ENCODE measurements at places on chromosomes 2 and 18.

GRCh38 chr18:55458456-55459203 lies 129.4 kb downstream of the TCF4 start:
- no peak for DNase-seq

GRCh38 chr2:121648206-121649148 lies 785 bp downstream of the CLASP1 start:
- peak; percentile 70 for DNase-seq

- no peak for DNase-seq
Observed at GRCh38 chr2:226862623-226863022, 26.8 kb downstream of the RHBDD1 start.

GRCh38 chr2:4336864-4337263 lies 633.5 kb downstream of the DCDC2C start:
- DNase-seq, result no peak

DNA sequence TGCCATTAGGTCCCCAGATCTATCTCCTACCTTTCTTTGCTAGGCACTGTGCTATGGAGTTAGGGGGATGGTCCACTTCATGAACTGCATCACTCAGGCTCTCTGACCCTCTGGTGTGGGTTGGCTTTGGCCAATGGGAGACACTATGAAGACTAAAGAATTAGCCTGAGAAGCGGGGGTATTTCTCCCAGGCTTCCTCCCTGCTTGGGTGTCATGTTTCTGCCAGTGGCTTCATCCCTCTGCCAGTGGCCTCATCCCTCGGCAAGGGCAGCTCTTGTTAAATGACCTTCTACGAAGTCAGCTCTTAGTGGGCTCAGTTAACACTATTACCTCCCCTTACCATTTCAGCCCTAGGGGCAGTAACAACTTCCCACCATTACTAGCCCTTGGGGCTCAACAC lies 41.9 kb upstream of the EPB41L3 start:
- DNase-seq, result no peak

- no peak for DNase-seq
Observed at GRCh38 chr2:5121642-5122041, 570.5 kb upstream of the SOX11 start.

DNA sequence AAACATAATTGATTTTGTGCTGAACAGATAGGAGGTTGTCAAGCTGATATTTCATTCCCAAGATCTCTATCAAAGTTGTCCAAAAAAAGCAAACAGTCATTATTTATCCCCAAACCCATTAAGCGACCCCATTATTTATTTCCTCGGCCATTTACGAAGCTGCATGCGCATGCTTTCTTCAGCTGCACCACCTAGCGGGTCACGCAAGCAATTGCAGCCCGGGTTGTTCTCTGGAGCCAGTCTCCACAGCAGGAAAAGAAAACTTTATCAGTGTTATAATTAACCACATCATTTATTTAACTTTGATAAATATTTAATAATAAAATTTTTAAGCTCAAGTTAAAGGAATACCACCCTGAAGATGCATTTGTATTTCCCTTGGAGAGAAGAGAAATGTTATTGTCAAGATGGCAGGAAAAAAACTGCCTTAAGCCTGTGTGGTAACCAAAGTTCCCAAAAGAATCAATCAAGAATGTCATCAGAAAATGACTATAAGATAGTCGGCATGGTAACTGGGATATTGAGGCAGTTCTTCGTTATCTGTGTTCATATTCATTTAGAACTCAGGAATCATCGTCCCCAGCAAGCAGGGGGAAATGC lies 304.7 kb downstream of the FBXO15 start:
- peak; percentile 70 for DNase-seq

DNA sequence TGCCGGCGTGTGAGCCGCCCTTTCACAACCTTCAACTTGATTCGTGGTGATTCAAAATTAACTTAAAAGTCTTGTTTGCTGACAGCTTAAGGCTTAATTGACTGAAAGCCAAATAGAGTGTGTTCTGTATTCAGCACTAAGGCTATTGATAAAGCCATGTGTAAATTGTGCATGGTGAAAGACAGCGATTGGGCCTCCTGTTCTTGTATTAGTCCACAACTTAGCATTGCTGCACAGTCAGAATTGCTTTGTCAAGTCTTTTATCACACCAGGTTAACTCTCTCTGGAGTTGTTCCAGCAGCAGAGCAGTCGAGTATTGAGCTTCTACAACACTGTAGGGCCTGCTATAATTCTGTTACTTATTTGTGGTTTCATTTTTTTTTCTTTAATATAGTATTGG lies 210.1 kb downstream of the WDR7 start:
- no peak for DNase-seq

GRCh38 chr2:235725016-235725489 lies 231.2 kb downstream of the AGAP1 start:
- DNase-seq, result no peak

- no peak for DNase-seq
Observed at GRCh38 chr2:174286172-174286571, 37.8 kb upstream of the OLA1 start.

- peak; percentile 75 for DNase-seq
Observed at GRCh38 chr18:57931038-57931437, 113.0 kb upstream of the NEDD4L start.

- DNase-seq, result no peak
Observed at GRCh38 chr18:39693359-39693758, 2127.8 kb upstream of the CELF4 start.

GRCh38 chr2:68764806-68765311 lies 30.2 kb downstream of the ARHGAP25 start:
- DNase-seq, result no peak

GRCh38 chr2:21270708-21271122 lies 146.9 kb downstream of the TDRD15 start:
- no peak for DNase-seq
